ENCODE measurements at places on chromosomes 11 and 22.

DNA sequence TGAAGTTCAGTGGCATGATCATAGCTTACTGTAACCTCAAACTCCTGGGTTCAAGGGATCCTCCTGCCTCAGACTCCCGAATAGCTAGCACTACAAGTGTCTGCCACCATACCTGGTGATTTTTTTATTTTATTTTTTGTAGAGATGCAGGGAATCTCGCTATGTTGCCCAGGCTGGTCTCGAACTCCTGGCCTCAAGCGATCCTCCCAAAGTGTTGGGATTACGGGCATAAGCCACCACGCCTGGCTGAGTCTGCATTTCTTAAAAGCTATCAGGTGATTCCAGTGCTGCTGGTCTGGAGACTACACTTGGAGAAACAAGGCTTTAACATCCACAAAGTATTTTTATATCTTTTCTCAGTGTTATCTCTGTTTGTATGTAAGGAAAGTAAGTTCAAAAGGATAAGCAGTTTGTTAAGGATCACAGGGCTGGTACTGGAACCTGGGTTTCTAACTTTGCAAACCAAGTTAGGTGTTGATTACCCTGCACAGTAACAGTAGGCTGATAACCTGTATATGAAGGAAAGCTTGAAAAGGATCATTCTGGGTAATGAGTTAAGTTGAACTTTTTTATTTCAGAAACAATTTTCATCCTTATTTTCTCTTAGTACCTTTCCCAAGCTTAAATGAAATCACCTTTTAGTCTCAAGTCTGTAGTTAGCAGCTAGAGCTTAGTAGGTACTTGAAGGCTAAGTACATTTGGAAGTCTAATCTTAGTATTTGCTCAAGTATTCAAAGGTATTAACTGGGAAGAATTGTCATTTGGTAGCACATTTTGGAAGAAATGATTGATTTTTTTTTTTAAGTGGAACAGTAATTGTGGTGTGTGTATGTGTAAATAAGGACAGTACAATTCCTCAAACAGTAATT lies 12.5 kb downstream of the ACER3 start:
- no peak for DNase-seq

- DNase-seq = peak; percentile 8
These were observed 74.9 kb upstream of the RAG2 start for GRCh38 chr11:36672815-36673450.

- DNase-seq = peak; percentile 37
These were observed 29.9 kb downstream of the SERPIND1 start for GRCh38 chr22:20803696-20804324.

DNA sequence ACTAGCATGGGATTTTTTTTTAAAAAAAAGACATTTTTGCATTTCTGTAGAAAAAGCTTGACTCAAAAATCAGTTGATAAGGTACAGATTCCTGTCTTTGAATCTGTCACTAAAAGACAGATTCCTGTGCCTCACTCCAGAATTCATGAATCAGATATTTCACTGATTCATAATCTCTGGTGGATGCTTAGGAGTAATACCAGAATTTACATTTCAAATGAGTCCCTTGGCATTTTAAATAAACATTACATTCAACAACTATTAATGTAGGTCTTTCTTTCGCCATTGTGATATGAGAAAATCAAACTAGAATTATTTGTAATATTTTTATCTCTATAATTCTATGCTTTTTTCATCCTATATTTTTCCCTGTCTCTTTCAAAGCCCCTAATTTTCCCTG lies 128.3 kb downstream of the APIP start:
- DNase-seq = no peak

- no peak for DNase-seq
These were observed 37.9 kb downstream of the SBF1 start for GRCh38 chr22:50436841-50437341.

DNA sequence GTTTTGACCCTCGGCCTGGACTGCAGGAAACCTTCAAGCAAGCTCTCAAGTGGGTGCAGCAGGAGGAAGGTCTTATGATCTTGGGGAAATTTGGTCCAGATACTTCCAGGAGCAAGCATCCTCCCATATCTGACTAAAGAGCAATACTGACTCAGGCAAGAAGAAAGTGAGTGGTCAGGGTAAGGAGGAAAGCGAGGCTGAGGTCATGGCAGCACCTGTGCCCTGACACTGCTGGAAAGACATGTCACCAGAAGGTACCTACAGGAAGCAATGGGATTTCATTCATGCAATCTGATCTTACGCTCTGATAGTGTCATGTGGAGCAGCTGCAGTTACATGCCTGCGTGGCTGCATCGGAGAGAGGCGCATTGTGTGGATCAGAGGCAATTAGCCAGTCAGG lies 6.5 kb upstream of the TOP3B start:
- peak; percentile 26 for DNase-seq

GRCh38 chr11:75826461-75827230 lies 11.6 kb downstream of the UVRAG start:
- peak; percentile 49 for DNase-seq

DNA sequence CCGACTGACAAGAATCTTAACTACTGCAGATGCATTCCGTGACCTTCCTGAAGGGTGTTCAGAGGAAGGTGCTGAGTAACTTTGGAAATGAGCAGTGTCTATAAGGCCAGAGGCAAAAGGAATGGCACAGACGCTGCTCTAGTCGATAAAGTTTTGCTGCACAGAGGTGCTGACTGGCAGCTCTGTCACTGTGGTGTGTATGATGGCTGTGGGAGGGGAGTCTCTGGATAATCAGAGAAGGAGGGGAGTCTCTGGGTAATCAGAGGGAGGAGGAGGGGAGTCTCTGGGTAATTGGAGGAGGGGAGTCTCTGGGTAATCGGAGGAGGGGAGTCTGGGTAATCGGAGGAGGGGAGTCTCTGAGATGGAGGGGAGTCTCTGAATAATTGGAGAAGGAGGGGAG lies 18.4 kb downstream of the PTDSS2 start:
- DNase-seq = no peak

GRCh38 chr11:65504674-65505465 lies 6.0 kb downstream of the MALAT1 start:
- peak; percentile 48 for DNase-seq

Data from muscle of leg (tissue), 16 donors.